ENCODE measurements at places on chromosomes 3 and 15.

GRCh38 chr3:72082186-72082715 is 297.3 kb upstream of the PROK2 start:
- DNase-seq = no peak

GRCh38 chr3:138620431-138620830 is 11.9 kb downstream of the FAIM start:
- no peak for DNase-seq

GRCh38 chr3:15660055-15660935 is 58.8 kb downstream of the BTD start:
- DNase-seq = no peak

- DNase-seq = no peak
These were observed 313.4 kb downstream of the CNTN6 start for GRCh38 chr3:1406250-1406649.

GRCh38 chr15:52427804-52428203 is 100.9 kb downstream of the MYO5A start:
- DNase-seq = no peak

GRCh38 chr15:39468828-39469227 is 112.1 kb upstream of the THBS1 start:
- DNase-seq = no peak

DNA sequence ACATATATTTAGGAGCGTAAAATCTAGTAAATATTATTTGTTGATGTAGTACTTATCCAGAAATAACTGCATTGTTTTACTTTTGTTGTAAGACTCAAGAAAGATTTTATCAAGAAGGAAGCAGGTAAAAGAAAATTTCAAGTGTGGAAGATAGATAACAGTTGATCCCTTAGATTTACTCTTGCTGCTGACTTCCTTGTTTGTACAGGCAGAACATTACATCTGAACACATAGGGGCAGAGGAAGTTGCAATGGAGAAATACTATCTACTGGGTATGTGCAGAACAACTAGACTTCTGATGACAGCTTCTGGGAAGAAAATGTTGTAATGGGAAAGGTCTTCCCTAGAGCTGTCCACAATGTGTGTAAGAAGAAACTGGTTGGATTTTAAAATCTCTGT is 350.6 kb downstream of the NLGN1 start:
- DNase-seq = no peak

All from NCI-H1417 (cell line).